Bronchial epithelial cell (primary cell): ENCODE measurements at places on chromosomes 3 and 15.

GRCh38 chr15:95603802-95604201 lies 726.7 kb upstream of the NR2F2 start:
- DNase-seq, result no peak

GRCh38 chr3:100783619-100784018 lies 74.3 kb downstream of the TFG start:
- DNase-seq, result no peak

DNA sequence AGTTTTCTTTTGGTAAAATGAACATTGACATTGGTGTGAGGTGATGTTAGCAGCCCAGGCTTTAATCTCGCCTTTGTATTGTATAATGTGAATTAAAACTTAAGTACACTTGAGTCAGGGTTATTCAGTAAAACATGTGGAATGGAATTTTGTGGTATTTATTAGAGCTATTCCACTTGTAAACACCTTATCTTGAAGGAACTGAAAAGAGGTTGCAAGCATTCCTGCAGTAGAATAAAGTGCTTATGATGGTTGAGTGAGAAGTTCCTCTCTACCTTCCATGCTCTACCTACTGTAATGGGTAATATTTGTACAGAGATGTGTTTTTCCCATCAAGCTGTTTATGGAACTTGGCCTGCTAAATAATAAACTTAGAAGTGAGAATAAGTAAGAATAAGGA lies 36.1 kb downstream of the HMG20A start:
- DNase-seq, result no peak

- no peak for DNase-seq
Observed at GRCh38 chr15:67902579-67903009, 62.7 kb upstream of the RNU6-1 start.

- DNase-seq, result peak; percentile 72
Observed at GRCh38 chr3:156691920-156692319, 17.5 kb downstream of the TIPARP start.

DNA sequence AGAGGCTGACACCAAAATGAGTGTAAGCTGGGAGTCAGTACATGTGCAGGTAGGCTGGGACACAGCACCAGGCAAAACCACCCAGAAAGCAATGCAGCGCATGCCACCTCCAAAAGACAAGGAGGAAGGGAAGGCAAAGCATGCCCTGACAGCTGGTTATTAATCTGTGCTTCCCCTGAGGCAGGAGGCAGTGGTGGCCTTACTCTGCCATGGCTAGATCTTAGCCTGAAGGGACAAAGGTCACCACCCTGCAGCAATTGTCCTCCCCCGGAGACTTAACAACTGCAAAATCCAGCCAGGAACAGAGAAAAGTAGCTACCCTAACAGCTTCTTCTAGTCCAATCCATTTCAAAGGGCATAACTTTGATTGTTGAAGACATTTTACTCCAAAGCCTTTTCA lies 73.7 kb downstream of the PLD1 start:
- DNase-seq, result no peak

DNA sequence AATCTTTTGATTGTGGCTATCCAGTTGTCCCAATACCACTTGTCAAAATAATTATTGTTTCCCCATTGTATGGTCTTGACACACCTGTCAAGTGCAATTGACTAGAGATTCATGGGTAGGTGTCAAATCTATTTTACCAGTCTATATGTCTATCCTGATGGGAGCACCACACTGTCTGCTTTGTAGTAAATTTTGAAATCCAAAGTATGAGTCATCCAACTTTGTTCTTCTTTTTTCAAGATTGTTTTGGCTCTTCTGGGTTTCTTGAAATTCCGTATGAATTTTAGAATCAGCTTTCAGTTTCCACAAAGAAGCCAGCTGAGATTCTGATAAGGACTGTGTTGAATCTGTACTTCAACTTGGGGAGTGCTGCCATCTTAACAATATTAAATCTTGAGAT lies 71.9 kb downstream of the CSNK1G1 start:
- DNase-seq, result peak; percentile 37

- no peak for DNase-seq
Observed at GRCh38 chr3:56874269-56874668, 72.5 kb upstream of the ARHGEF3 start.

DNA sequence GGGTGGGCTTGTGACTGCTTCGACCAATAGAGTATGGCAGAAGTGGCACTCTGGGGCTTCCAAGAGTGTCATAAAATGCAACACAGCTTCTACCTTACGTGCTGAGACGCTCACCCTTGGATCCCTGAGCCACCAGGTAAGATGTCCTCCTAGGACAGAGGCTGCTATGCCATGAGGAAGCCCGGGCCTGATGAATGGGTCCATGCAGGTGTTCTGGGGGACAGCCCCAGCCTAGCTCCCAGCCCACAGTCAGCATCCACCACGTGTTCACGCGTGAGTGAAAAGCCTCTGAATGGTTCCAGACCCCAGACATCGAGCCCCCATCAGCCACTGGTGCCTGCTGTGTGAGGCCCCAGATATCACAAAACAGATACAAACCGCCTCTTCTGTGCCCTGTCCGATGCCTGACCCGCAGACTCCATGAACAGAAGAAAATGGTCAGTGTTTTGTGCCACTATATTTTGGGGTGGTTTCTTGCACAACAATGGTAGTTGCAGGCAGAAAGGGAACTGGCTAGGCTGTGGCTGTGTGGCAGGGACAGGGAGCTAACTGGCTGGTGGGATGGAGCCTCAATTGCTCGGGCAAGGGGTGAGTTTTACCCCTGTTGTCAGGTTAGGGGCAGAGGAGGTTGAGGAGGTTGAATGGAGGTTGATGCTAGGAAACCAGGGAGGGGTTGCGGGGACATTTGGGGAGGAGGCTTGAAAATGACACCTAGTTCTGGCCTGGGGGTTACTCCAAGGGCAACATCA lies 92.2 kb downstream of the LINGO1 start:
- no peak for DNase-seq

DNA sequence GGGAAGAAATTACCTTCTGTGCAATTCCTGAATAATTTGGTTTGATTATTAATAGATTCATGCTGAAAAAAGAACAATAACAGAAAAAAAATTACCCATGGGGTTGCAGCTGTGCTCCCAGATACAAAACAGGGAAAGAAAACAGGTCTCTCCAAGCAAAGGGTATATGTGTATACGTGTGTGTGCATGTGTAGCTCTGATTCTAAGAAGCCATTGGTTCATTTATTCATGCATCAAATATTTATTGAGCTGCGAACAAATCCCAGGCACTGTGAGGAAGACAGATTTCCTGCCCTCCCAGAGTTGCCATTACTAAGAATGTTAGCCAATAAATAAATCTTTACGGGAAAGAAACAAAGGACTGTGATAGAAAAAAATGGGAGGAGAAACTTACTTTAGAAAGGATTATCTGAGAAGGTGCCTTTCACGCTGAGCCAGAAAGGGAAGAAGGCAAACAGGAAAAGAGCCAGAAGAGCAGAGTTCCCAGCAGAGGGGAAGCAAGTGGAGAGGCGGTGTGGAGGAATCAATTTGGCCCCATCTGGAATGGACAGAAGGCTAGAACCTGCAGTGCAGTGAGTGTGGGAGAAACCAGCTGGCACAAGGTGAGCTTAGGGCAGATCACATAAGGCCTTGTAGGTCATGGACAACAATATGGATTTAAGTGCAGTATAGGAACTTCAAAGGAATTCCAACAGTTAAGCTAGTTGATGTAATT lies 20.7 kb downstream of the CHL1 start:
- DNase-seq, result no peak

- no peak for DNase-seq
Observed at GRCh38 chr15:27214032-27214431, 243.1 kb downstream of the GABRG3 start.

DNA sequence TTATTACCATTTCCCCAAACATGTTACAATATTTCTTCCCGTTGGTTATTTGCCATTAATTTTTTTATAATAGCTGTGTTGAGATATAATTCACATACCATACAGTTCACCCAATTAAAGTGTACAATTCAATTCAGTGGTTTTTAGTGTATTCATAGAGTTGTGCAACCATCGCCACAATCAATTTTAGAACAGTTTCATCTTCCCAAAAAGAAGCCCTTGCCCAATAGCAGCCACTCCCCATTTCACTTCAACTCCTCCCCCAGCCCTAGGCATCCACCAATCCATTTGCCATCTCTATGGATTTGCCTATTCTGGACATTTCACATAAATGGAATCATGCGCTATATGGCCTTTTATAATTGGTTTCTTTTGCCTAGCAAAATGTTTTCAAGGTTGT lies 225.1 kb downstream of the EPHB1 start:
- DNase-seq, result no peak

DNA sequence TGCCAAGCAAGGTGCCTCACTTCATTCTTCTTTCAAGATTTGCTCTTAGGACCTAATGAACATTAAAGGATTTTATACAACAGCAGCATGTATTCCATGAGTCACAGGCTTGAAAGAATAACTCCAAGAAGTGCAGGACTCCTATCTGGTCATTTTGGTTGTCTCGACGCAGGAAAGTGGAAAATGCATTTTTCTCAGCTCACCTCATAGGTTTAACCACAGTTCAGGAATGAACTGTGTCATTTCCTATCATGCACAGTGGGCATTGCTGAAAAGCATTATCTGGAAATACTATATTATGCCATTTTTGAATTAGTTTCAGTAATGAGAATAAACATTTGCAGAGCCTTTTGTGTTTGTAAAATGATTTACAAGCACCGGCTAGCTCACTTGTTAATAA lies 98.7 kb upstream of the BFSP2 start:
- DNase-seq, result peak; percentile 87

- DNase-seq, result no peak
Observed at GRCh38 chr15:79765081-79765480, 131.7 kb downstream of the MTHFS start.

DNA sequence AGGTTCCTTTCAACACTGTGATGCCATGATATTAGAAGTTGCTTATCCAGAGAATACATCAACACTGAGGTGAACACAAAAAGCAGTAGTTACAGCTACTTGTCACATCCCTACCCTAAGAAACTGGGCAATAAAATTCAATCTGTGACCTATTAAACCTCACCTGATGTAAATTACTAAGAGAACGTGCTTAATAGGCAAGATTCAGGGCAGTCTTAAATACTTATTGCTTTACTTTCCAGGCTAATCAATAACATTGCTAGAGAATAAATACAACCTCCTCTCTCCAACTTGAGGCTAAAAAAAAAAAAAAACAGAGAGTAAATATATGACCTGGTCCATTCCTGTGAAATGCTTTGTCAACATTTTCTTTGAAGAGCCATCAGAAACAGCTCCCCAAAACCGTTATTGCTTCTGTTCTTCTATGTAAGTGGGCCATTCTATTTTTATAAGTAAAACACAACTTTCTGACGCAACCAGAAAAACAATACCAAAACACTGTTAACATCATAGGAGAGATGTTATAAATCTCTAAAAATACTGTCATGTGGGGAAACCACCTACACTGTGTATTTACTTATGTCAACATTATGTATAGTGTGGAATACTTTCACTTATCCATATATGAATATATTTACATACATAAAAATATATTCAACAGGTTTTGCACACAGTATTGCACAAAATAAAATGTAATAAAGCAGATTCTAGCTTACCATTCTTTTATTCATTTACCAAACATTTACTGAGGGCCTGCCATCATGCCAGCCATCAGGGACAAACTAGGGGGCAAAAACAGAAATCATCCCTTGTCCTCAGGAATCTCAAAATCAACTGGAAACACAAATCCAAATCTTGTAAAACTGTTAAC lies 2.7 kb downstream of the NKIRAS1 start:
- no peak for DNase-seq

GRCh38 chr3:129240436-129240835 lies 9.0 kb upstream of the COPG1 start:
- DNase-seq, result peak; percentile 32

DNA sequence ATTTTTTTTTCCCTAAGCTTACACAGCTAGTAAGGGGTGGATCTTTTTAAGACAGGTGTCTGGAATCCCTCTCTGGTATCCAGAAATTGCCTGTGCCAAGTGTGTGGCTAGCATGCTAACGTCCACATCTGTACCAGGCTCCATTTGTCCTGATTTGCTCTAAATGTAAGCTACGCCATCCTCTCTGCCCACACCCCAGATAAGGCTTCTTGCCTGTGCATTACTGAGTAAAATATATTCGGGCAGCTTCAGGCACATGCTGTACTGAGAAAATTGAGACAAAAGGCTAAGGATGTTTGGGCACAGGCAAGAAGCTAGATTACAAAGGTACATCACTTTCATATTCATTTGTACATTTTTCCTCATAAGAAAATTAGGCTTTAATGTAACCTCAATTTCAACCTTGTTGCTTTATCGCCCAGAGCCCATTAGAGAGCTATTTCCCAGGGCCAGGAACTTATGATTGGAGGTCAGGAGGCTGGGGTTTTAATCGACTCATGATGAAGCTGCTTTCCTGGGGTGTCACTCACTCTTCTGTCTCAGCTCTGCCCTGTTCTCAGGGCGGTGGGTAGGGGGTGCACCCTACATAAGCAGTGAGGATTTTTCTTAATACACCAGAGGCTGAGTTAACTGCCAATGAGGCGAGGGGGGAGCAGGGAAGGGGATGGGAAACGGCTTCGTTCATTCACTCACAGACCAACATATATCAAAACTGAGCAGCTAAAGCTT lies 106.3 kb downstream of the RORA start:
- DNase-seq, result no peak

DNA sequence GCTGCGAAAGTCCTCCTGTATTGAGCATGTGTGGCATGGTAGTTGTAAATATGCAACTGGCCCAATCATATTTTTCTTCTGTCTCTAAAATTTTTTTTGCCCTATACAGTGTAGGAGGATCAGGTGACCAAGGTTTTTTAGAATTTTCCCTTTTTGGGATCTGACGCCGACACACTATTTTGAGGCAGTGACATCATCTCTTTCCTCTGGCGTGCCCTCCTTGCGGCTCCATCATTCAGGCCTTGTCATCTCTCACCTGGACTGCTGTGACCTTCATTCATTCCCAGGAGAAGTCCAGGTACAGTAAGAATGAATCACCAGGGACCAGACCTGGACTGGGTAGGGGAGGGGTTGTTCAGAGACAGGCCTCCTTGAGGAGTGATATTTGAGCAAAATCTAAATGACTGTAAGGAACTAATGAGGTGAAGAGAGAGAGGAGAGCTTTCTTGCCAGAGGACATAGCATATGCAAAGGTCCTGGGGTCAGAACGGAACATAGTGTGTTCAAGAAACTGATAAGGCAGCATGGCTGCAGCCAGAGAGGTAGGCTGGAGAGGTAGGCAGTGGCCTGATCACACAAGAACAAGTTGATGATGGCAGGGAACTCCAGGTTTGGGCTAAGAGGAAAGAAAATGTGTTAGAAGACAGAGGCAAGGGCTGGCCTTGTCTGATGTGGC lies 38.7 kb downstream of the ARNT2 start:
- no peak for DNase-seq

DNA sequence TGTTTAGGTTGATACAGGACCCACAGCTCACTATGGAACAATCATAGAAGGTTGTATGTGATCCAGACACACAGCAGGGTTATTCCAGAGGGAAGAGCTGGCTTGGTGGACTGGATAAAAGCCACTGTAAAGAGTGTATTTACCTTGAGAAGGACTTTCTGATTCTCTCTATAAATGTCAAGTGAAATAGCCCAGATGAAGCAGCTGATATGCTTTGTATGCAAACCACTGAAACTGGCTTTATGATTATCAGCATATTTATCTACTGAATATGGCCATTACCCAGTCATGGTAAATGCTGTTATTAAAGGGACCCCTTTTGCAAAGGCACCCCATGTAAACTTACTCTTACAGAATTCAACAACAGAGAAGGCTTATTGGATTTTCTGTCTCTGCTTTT lies 28.1 kb downstream of the C3orf80 start:
- DNase-seq, result no peak
